Stimulated activated memory B cell treated with anti-CD40 and anti-IgM and Interleukin-4, amounts not matched to agents 10 μg/mL and 1 μg/mL and 100 μg/mL, for 72 hours (primary cell): ENCODE measurements at places on chromosomes 2 and 18.
A peak's percentile ranks its signal among the peaks of the same experiment; 100 is the strongest.

GRCh38 chr18:54775686-54776085 is 52.6 kb upstream of the RAB27B start:
- no peak for ATAC-seq

GRCh38 chr2:44549099-44549471 is 187.3 kb downstream of the CAMKMT start:
- ATAC-seq, result no peak

- ATAC-seq, result peak; percentile 70
Observed at GRCh38 chr2:190119257-190119656, 56.7 kb upstream of the MSTN start.

GRCh38 chr18:10138719-10139118 is 224.9 kb downstream of the VAPA start:
- no peak for ATAC-seq

- no peak for ATAC-seq
Observed at GRCh38 chr18:7727361-7728076, 160.4 kb downstream of the PTPRM start.

GRCh38 chr18:72041313-72042032 is 502.7 kb downstream of the CBLN2 start:
- no peak for ATAC-seq

GRCh38 chr2:133270550-133270949 is 297.7 kb downstream of the NCKAP5 start:
- no peak for ATAC-seq

DNA sequence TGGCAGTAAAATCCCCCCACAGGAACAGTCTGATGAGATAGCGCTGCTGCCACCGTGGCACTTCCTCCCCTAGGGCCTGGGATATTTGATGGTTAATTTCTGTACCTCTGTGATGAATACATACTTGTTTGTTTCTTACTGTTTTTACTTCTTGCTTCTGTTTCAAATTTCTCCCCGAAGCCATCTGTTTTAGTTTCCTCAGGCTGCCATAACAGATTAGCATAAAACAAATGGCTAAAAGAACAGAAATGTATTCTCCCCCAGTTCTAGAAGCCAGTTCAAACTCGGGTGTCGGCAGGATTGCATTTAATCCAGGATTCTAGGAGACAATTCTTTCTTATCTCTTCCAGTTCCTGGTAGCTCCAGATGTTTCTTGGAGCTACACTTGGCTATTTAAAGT is 435.9 kb downstream of the DSEL start:
- no peak for ATAC-seq

GRCh38 chr2:166764216-166764615 is 124.1 kb upstream of the XIRP2 start:
- no peak for ATAC-seq

DNA sequence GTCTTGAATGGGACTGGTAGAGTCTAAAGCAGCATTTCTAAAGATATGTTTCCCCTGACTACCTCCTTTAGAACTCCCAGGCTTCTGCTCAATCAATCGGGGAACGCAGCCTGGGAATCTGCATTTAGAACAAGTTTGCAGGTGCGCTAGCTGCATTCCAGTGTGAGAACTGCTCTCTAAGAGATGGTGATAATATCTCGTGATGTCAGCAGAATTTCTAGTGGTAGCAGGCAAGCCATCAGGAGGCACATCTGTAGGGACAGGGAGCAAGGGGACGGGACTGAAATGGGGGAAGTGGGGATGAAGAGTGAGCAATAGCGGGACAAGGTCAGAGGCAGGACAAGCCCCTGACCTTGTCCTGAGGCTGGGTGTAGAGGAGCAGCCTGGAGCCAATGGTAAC is 120.3 kb upstream of the DNMT3A start:
- no peak for ATAC-seq

- no peak for ATAC-seq
Observed at GRCh38 chr18:35876243-35876642, 96.2 kb upstream of the RMP24 start.

DNA sequence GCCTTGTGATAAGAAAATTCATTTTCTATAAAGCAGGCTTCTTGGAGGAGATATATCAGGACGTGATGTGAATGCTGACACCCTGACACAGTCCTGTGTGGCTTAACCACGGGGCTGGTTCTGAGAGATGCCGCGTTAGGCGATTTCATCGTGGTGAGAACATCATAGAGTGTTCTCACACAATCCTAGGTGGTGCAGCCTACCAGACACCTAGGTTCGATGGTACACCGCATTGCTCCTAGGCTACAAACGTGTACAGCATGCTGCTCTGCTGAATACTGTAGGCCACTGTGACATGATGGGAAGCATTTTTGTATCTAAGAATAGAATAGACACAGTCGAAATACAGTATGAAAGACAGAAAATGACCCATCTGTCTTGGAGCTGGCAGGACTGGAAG is 82.5 kb downstream of the TNFRSF11A start:
- no peak for ATAC-seq

- ATAC-seq, result no peak
Observed at GRCh38 chr2:78065366-78065765, 543.2 kb upstream of the LRRTM4 start.

GRCh38 chr2:185372188-185372587 is 366.4 kb upstream of the FSIP2 start:
- no peak for ATAC-seq

DNA sequence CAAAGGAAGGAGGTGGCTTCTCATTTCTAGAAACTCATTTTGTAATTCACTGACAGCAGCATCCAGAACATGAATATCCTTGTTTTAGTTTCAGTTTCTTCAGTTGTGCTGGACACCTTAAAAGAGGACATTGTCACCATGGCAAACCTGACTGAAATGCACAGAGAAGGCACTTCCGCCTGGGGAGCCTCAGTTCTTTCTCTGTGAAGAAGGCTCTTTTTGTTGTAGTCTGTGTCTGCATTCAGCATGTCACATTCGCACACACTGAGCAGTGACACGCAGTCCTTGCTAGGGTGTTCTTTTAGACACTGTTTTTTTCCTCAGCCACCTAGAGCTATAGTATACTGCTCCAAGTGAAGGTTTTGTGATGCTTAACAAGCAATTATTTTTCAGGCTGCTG is 9.5 kb upstream of the RPRM start:
- no peak for ATAC-seq

DNA sequence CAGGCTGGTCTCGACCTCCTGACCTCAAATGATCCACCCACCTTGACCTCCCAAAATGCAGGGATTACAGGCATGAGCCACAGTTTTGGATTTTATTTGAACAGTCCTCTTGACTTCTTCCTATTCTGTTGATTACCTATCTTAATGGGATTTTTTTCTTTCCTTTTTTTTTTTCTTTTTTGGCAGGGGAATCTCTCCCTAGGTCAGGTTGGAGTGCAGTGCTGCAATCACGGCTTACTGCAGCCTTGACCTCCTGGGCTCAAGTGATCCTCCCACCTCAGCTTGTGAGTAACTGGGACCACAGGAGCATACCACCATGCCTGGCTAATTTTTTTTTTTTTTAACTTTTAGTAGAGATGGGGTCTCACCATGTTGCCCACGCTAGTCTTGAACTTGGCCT is 2.8 kb downstream of the MTHFD2 start:
- ATAC-seq, result no peak

DNA sequence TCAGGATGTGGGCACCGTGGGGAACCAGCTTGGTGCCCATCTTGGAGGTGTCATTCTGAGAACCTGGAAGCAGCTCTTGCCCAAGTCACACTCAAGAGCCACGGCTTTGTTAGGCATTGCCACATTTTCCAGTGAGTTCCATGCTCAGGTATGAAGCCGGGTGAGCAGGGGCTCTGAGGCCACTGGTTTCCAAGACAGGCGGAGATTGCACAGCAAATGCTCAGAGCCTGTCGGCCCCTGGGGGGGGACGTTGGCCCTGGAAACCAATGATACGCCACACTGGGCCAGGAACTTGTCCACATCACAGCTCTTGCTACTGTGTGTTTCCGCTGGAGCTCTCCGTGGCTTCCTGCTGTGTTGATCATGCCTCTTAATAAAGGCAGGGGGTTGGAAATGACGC is 52.5 kb upstream of the SALL3 start:
- ATAC-seq, result no peak

DNA sequence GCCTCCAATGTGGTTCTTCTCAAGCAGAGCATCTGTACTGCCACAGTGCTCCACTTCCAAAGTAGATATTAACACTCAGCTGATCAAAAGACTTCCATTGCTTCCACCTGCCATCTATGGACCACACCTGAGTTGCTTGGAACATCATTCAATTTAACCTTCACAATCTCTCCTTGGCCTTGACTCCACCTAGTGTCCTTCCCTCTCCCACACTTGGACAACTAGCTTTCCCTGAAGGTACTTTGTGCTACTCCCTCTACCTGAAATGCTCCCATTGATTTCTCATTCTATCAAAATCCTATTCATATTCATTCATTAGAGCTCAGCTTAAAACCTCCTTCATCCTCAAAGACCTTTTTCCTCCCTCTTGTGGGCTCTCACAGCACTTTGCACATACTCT is 48.7 kb downstream of the SOWAHC start:
- no peak for ATAC-seq

DNA sequence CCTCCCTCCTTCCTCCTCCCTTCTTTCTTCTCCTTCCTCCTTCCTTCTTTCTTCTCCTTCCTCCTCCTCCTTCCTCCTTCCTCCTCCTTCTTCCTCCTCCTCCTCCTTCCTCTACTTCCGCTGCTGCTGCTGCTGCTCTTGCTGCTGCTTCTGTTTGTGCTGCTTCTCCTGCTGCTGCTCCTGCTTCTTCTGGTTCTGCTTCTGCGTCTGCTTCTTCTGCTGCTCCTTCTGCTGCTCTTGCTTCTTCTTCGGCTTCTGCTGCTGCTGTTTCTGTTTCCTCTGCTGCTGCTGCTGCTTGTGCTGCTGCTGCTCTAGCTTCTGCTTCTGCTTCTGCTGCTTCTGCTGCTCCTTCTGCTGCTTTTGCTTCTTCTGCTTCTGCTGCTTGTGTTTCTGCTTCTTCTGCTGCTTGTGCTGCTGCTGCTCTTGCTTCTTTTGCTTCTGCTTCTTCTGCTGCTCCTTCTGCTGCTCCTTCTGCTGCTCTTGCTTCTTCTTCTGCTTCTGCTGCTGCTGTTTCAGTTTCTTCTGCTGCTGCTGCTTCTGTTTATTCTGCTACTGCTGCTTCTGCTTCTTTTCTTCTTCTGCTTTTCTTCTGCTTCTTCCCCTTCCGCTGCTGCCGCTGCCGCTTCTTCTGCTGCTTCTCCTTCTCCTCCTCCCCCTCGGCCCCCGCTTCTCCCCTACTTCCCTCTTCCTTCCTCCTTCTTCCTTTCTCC is 8.6 kb downstream of the SNRNP27 start:
- ATAC-seq, result peak; percentile 81

DNA sequence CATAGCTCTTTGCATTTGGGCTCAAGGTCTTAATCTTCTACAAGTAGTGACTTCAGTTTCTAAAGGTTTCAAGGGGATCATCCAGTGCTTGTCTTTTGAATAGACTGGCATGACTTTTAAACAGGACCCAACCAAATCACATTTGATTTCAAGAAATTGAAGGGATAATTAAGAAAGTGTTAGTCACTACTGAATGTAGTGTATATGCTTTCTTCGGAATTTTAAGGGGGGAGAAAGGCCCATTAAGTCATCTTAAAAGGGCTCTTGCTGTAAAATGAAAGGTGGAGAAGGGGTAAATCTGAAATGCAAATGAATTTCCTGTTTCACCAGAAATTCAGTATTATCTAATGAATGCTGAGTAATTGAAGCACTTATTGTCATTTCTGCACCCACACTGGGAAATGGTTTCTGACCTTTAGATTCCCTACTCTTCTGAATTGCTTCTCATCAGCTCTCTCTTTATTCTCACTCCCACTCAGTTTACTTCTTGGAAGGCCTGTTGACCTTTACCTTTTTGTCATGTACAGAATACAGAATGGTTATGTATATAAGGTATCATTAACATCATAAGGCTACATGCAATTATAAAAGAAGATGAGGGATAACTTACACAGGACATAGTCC is 241.4 kb downstream of the SLC8A1 start:
- ATAC-seq, result peak; percentile 37

DNA sequence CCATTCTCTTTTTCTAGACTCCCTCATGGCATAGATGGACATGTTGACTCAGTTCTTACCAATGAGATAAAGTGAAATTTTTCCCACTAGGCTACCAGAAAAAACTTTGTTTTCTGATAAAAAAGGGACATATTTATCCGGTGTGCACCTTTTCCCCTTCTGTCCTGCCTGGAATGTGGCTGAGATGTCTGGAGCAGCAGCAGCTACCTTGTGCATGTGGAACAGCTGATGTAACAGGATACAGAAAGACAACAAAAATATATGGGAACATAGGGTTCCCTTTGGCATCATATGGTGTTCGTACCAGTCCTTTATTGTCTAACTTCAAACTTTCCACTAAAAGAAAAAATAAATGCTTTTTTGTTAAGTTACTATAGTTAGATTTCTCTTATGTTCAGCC is 460.2 kb upstream of the HS6ST1 start:
- ATAC-seq, result no peak

DNA sequence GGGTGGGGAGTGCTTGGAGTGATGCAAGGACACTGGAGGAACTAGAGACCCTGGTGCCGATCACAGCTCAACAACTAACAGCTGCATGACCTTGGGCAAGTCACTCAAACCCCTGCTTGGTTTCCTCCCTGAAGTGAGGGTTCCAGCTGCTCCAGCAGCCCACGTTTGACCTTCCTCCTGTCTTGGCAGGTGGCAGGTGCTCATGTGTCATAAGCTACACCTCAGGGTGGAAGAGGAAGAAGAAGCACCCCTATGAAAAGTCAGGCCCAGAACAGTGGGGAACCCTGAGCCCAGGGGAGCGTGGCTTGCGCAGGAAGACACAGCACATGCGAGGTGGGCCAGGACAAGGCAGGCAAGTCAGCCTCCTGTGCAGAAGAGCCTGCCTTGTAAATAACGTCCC is 42.4 kb downstream of the MRPL35 start:
- ATAC-seq, result peak; percentile 58

- ATAC-seq, result no peak
Observed at GRCh38 chr18:75161256-75162028, 47.5 kb downstream of the PTGR3 start.

- ATAC-seq, result no peak
Observed at GRCh38 chr2:161382747-161383146, 33.4 kb upstream of the TBR1 start.

DNA sequence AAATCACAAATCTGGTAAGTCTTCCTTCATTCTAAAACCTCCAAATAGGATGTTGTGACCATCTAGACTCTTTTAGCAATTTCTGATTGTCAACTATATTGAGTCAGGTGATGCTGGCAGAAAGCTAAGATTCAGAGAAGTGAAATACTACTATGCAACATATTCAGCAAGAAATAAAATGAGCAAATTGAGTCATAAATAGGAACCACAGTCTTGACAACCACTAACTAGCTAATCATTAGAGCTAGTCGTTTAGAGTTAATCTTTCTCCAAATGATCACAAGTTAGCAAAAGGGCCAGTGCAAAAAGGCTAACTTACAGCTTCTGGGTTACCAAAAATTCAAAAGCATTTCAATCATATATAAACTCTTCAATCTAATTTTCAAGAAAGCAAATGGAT is 54.5 kb downstream of the ROCK1 start:
- no peak for ATAC-seq

GRCh38 chr2:160351956-160352355 is 141.7 kb downstream of the RBMS1 start:
- ATAC-seq, result no peak

GRCh38 chr2:71256421-71256820 is 29.5 kb upstream of the PAIP2B start:
- ATAC-seq, result no peak
